Astrocyte of the hippocampus (primary cell): ENCODE measurements at places on chromosomes 7 and 10.
A peak's percentile ranks its signal among the peaks of the same experiment; 100 is the strongest.

DNA sequence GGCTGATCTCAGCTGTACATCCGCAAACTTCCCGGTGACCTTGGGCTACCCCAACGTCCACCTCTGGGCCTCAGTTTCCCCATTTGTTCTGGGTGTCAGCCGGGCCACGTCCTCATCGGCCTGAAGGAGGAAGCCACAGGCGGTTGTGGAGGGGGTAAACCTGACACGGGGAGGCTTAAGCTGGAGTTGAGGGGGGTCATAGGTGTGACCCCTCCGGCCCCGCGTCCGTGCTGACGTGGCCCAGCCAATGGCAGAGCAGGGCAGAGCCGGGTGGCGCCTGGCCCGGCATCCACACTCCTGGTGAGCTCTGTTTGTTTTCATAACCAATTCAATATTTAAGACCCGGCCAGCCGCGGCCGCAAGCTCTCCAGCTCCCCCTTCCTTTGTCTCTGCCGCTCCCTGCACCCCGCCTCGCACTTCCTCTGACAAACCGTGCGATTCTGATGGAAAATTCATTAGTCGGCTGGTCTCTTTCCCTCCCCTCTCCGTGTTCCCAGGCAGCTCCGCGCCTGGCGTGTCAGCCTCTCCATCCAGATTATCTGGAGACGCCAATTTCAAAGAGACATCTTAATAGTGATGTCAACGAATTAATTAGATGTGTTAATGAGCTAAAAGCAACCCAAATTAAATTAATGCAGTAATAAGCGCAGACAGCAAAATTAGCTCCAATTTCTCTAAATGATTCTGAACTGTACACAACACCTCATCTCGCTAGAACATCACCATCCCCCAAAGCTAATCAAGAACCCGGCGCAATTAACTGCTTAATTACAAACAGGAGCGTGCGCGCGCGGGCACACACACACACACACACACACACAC, 55.4 kb downstream of the MICALL2 start:
- peak; percentile 86 for DNase-seq

GRCh38 chr7:101177644-101178043, 2.4 kb downstream of the NAT16 start:
- no peak for DNase-seq

GRCh38 chr10:30151581-30152389, 92.4 kb upstream of the JCAD start:
- peak; percentile 89 for DNase-seq

DNA sequence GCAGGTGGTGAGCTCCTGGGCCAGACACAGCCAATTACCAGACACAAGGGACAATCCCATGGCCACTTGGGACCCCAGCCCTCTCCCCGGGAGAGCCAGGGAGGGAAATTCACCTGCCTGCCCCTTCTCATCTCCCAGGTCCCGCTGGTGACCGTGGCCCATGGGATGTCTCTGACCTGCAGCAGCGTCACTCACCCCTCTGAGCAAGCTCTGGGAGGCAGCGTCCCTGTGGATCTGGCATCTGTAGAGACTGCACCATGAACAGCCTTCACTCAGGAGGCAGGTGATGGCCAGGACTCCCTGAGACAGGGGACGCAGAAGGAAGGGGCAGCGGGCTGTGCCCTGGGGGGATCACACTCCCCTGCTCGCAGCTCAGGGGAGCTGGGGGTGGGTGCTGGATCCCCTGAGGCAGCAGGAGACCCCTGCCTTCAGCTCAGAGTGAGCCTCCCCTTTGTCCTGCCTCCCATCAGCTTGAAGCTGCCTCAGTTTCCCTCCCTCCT, 90.8 kb downstream of the FOXL3 start:
- DNase-seq = no peak

DNA sequence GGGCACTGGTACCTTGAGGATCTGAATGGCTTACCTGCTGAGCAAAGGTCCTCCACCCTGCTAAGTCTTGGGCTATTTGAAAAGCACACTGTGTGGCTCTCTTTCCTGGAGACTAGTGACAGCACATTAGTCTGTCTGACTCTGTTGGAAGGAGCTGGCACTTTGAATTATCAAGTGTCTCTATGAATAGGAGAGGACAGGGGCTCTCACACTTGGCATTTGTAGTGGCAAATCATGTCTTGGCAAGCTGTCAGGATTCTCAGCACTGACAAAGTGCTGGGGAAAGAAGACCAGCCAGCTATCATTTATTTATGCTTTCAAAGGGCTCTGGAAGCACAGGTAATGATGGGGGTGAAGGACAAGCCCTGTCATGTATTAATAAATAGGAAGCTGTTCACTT, 62.8 kb downstream of the MTPN start:
- no peak for DNase-seq

- DNase-seq = no peak
Observed at GRCh38 chr7:632831-633210, 93.7 kb upstream of the DNAAF5 start.

- DNase-seq = no peak
Observed at GRCh38 chr10:97907830-97908229, 58.2 kb downstream of the GOLGA7B start.

- DNase-seq = no peak
Observed at GRCh38 chr10:113573368-113573767, 20.5 kb downstream of the HABP2 start.

- DNase-seq = no peak
Observed at GRCh38 chr10:127973791-127974311, 66.9 kb downstream of the PTPRE start.

- DNase-seq = peak; percentile 16
Observed at GRCh38 chr7:27842851-27843250, 102.9 kb downstream of the TAX1BP1 start.

- DNase-seq = no peak
Observed at GRCh38 chr10:30386801-30387588, 37.9 kb upstream of the MTPAP start.

DNA sequence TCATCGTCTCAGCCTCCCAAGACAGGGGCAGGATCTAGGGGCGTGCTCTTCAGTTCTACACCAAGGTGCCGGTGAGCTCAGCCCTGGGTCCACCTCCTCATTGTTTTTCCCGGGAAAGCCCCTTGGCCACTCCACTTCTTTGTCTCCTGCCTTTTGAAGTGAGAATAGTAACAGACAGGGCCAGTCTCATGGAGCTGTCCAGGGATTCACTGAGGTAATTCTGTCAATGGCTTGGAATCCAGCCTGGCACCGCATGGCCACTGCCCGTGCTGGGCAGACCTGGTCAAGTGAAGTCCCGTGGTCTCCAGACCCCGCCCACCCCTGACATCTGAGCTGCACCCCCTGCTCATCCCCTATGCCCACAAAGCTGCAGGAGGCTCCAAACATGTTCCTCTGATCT, 138.9 kb downstream of the TNS3 start:
- DNase-seq = no peak

DNA sequence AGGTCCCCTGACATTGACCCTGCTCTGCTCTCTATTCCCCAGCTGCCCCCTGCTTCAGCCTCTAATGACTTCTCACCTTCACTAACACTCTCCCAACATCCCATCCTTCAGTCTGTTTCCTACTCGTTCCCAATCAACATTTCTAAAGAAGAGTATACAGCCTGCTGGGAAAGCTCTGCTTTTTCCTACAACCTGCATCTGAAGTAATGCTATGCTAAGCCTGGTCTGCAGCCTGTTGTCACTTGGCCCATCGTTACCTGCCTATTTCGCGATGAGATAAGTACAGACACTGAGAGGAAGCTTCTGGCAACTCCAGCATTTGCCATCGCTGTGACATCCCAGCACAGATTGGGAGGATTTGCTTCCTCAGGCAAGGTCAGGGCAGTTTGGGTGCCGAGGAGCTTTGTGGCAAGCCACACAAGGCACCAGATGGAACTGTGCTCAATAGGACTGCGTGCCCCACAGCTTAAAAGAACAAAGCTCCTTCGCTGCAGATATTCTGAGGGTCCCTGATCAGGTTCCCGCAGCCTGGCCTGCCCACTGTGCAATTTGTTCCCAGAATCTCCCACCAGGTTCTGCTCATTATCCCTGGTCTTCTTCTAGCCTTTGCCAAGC, 51.4 kb downstream of the PKD1L1 start:
- DNase-seq = no peak

DNA sequence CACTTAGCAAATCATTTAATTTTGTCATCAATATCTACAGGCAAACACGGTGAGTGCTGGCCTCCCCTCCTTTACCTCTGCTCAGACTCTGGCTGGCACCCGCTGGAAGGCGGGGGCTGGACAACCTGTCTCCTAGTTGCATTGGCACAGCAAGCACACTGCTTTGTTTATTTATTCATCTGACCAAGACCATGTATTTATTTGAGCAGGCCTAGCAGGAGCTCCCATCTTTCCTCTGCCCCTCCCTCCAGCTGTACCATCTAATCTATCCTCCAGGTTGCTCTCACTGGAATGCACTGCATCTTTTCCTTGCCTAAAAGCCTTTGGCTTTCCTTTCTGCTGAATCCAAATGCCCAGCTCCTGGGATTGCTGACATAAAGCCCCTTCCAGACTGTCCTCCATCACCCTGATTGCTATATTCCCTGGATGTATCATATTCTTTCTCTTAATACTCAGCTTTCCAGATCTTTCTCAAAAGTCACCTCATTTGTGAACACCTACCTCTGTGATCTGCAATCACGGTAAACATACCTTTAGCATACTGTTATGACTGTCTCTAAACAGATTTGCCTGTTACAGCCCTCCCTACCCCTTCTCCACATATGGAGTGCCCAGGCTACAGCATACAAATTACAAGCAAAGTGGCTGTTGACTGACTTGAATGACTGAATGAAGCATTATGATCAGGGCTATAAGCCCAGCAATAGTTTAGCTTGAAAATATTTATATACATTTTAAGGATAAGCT, 9.6 kb downstream of the ELMO1 start:
- DNase-seq = no peak

DNA sequence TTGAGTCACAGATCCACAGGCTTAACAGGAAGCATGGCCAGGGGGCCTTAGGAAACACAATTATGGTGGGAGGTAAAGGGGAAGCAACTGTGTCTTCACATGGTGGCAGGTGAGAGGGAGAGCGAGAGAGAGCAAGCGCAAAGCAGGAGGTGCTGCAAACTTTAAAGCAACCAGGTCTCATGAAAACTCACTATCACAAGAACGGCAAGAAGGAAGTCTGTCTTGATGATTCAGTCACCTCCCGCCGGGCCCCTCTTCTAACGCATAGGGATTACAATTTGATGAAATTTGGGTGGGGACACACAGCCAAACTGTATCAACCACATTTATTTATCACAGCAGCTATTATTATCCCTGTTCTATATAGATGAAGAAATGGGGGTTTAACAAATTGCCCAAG, 201.6 kb downstream of the DPP6 start:
- DNase-seq = no peak

DNA sequence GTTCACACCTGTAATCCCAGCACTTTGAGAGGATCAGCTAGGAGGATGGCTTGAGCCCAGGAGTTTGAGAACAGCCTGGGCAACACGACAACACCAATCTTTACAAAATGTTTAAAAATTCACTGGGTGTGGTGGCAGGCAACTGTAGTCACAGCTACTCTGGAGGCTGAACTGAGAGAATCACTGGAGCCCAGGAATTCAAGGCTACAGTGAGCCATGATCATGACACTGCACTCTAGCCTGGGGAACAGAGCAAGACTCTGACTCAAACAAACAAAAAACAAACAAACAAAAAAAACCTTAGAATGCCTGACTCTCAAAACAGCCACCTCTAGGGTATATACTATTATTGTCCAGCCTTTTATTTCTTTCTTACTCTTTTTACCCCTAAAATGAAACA, 56.5 kb upstream of the PAPSS2 start:
- no peak for DNase-seq

GRCh38 chr10:106284802-106285587, 879.5 kb downstream of the SORCS1 start:
- peak; percentile 23 for DNase-seq

- no peak for DNase-seq
Observed at GRCh38 chr10:53025172-53025711, 252.7 kb upstream of the MBL2 start.

GRCh38 chr7:143013893-143014292, 13.0 kb downstream of the OR9A2 start:
- DNase-seq = peak; percentile 74

GRCh38 chr7:1388021-1388702, 71.1 kb downstream of the MICALL2 start:
- DNase-seq = no peak

DNA sequence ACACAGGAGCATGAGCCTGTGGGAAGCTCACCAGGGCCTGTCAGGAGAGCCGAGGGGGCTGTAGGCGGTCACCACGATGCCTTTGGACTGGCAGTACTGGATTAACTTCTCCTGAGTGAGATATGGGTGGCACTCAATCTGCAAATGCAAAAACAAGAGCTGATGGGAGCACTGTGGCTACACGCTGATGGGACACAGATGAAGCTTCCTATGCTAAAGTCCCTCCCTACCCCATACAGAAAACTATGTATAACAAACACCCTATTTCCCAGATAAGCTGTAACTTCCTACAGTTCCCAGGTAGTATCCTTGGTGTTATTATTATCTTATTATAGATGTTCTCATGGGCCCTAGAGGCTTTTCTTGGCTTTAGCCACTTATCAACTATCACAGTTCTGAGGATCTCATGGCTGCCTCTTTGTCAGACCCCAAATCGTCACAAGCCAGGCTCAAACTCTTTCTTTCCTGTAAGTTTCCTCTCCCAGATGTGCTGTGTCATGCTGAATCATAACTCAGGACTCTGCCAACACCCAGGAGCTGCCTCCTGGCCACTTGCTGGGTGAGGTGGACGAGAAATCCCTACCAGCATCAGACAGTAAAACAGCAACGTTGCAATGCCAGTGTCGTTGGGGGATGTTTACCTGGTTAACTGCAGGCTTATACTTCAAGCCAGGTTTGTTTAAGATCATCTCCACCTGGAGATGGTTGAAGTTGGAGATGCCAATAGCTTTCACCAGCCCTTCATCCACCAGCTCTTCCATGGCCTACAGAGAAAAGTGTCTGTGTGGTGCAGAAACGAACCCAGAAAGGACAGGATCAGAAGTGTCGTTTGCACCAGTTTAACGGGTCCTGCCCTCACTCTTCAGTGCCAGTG, 10.3 kb downstream of the AKR1B1 start:
- DNase-seq = peak; percentile 71

DNA sequence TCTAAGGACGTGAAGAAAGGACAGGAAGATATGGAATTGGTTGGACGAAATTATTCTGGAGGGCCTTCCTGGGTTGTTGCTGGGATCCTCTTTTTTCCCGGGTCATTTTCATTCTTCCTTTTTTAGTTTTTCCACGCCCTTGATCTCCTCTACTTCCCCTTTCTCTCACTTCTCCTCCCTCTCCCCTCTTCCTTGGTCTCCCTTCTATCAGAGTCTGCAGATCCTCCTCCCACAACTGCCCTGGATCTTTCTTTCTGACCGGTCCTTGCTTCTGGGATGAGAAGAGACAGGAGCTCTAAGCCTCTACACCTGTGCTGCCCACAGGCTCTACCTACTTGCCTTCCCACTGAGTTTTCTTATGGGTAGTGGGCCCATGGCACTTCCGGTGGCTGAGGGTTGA, 103.7 kb upstream of the RELN start:
- no peak for DNase-seq

GRCh38 chr7:50281680-50282445, 22.7 kb upstream of the IKZF1 start:
- DNase-seq = no peak

GRCh38 chr10:33746836-33747268, 412.4 kb upstream of the NRP1 start:
- peak; percentile 56 for DNase-seq
